ENCODE measurements at places on chromosomes 11 and 22. TPM values are rescaled to one million over a fixed set of nuclear protein-coding genes. Genes with fewer than 3 reads are reported as not detected.

GRCh38 chr11:1208144-1208393, 14.8 kb upstream of the MUC5B start:
- DNase-seq: no peak

GRCh38 chr11:14687456-14687855, 43.9 kb downstream of the PDE3B start:
- DNase-seq: no peak

DNA sequence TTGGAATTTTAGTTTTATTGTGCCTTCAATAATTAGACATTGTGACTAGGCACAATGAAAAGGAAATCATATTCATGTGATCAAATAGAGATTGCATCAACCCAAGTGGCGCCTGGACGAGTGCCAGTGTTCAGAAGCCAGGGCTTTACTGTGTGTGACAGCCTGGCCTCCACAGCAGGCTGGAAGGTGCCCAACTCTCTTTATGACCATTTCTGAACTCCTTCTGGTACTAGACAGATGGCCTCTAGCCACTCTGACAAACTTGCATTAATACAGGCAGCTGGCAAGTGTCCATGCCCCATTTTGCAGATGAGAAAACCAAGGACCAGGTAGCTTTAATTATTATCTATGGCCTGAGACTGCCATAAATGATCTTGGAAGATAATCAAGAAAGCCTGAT, 8.3 kb upstream of the POU2AF1 start:
- no peak for DNase-seq

GRCh38 chr11:127195501-127196120, 195.0 kb upstream of the KIRREL3 start:
- no peak for DNase-seq

GRCh38 chr11:121964591-121964990, 151.4 kb downstream of the BLID start:
- DNase-seq: no peak

DNA sequence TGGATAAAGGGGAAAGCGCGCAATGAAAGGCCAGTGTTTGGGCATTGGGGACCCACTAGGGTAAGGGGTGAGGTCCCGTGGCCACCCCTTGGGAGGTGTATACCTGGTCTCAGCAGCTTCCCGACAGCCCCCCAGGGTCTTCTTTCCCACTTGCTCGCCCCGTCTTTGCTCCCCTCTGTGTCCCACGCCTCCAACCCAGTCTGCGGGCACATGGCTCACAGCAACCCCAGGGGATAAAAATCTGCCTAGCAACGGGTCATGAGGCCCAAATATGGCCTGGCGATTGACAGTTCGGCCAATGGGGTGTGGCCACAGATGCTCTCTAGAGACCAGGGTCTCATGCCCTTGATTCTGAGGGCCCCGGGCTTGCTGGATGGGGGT, 41.6 kb downstream of the AHNAK start:
- no peak for DNase-seq

- no peak for DNase-seq
These were observed 168.2 kb downstream of the KIRREL3 start for GRCh38 chr11:126832387-126832786.

GRCh38 chr22:30591191-30591587, 521 bp downstream of the PES1 start:
- DNase-seq: no peak

DNA sequence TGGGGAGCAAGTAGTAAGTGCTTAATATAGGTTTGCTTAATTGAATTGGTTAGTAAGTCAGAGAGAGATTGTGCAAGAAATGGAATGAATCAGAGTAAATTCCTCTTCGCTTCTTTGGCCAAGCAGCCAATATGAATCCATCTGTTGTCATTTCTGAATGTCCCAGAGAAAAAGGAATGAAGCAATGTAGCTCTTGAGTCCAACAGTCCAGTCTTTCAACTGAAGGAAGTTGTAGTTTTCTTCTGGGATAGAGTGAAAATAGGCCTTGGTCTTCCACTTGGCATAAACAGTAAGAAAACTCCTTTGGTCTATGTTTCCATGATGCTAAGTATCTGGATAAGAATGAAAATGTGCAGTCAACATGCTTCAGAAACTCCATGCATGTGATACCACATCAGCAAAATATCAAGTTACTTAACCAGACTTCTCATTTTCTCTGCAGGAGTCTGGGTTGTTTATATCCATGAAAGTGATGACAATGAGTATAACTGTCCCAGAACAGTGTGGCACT, 1.8 kb upstream of the FIBIN start:
- no peak for DNase-seq

- no peak for DNase-seq
These were observed 1.5 kb downstream of the DBX1 start for GRCh38 chr11:20158597-20159257.

DNA sequence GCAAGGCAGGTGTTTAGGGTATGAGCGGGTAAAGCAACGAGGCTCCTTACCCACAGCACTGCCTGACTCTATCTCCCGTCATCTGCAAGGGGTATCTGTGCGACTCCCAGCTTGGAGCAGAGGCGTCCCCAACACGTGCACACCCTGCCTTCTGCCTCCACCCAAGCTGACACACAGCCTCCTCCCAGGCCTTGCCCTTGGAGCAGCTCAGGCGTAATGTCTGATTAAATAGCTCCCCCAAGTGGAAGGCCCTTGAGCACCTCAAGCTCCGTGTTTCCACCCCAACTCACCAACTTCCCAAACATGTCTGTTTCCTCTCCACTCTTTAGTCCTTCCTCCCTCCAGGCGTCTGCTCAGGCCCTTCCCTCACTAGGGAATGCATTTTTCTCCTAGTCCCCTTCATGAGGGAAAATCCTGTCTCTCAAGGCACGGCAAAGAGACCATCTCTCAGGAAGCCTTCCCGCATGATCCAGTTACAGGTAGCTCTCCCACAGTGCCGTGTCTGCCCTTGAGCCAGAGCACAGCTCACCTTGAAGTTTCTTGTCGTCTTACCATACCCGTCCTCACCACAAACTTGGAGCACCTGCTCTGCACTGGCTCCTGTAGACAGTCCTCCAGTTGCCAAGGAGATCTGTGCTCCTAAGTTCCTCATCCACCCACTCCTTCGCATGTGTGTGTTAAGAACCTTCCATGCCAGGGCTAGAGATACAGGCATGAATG, 15.8 kb downstream of the CYB5R2 start:
- no peak for DNase-seq

- no peak for DNase-seq
These were observed 121.7 kb upstream of the ZBED5 start for GRCh38 chr11:10979529-10979928.

GRCh38 chr11:134575504-134576230, 163.6 kb upstream of the B3GAT1 start:
- DNase-seq: no peak

DNA sequence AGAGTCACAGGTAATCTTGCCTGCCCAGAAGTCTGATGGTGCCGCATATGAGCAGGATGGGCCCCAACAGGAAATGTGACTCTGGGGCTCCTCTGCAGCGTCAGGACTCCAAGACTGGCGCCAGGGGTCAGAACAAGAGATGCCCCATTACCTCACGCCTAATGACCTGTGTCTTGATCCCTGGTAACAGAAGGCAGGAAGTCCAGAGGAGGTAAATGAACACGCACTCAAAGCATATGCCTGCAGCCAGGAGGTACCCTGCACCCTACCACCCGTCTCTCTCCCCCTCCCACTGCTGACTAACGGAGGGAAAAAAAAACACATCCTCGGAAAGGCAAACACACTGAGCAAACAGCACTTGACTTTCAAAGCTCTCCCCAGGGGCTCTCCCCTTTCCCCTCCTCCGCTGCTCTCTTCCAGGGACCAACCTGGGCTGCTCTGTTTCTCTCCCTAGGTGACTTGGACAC, 37.3 kb downstream of the ABCC8 start:
- no peak for DNase-seq

DNA sequence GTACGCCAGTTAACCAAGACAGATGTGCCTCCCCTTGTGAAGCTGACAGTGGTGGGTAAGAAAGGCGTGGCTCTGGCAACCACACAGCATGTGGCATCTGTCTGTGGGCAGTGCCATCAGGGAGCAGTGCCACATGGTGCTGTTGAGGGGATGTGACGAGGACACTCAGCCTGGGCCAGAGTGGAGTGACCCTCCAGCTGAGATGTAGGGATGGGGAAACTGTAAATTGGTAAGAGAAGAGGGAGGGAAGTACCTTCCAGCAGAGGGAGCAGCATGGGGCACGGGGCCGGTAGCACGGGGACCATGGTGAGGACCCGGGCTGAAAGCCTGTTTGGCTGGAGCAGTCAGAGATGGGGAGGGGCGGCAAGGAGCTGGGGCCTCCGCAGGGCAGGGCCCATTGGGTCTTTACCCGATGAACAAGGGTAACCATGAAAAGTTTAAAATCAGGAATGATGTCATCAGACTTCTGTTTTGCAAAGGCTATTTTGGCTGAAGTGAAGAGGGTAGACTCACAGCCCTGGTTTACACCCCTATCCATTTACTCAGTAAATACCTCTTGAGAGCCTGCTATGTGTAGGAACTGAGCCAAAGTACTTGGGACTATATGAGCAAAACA, 10.4 kb downstream of the TMPRSS6 start:
- no peak for DNase-seq

DNA sequence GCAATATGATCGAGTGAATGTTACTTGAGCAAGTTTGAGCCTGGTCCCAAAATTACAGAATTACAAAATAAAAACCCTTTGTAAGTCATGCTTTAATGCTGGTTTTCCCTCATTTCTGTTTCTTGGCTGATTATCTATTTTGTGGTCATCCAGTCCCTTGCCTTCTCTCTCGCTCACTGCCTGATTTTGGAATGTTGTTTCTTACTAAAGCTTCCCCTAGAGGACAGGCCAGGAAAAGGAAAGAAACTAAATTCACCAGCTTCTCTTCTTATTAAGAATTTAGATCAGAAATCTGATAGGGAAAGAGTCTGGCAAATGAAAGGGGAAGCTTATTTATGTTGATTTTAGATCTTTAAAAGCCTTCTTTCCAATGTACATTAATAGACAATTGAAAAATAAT, 16.6 kb upstream of the BDNF start:
- no peak for DNase-seq

- no peak for DNase-seq
These were observed 43.4 kb downstream of the FAT3 start for GRCh38 chr11:92267968-92268367.

DNA sequence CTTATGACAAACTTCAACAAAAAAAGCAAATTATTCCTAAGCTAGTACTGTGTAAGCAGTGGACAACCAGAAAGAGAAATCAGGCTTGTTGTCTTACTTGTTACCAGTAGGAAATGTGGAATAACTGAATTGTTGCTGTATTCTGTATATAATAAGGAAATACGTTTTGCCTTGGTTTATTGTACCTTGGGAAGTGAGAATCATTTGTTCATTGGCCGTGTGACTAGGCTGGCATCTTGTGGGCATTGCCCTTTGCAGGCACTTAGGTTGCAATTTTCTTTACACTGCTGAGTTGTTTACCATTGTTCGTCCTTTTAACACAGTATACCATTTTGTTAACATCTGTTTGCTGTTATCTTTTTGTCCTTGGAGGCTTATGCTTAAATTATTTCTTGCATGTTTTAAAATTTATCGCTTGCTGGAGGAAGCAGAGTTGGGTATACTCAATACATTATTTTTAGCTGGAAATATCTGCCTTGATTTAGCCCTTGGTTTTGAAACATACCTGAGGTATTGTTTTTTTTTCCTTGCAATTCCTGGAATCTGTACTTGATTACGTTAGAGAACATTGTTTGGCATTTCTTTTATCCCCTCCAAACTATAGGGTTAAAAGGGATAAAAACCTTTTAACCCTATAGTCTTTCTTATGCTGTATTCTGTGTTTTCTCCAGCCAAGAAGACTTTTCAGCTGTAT, 109.3 kb downstream of the DDX10 start:
- no peak for DNase-seq

DNA sequence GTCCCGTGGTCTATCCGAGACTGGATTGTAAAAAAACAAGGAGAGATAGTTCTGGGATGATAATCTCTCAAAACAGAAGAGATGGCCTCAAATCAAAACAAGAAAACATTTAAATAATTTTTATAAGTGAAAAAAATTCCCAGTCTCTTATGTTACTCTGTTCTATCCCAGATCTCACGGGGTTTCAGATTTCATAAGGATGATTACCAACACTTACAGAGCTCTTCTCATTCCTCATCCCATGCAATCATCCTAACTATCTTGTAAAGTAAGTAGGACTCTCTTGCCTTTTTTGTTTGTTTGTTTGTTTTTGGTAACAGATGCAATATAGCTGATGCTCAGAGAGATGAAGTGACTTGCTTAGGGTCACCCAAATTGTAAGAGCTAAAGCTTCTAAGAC, 20.0 kb upstream of the ZBTB16 start:
- DNase-seq: no peak

DNA sequence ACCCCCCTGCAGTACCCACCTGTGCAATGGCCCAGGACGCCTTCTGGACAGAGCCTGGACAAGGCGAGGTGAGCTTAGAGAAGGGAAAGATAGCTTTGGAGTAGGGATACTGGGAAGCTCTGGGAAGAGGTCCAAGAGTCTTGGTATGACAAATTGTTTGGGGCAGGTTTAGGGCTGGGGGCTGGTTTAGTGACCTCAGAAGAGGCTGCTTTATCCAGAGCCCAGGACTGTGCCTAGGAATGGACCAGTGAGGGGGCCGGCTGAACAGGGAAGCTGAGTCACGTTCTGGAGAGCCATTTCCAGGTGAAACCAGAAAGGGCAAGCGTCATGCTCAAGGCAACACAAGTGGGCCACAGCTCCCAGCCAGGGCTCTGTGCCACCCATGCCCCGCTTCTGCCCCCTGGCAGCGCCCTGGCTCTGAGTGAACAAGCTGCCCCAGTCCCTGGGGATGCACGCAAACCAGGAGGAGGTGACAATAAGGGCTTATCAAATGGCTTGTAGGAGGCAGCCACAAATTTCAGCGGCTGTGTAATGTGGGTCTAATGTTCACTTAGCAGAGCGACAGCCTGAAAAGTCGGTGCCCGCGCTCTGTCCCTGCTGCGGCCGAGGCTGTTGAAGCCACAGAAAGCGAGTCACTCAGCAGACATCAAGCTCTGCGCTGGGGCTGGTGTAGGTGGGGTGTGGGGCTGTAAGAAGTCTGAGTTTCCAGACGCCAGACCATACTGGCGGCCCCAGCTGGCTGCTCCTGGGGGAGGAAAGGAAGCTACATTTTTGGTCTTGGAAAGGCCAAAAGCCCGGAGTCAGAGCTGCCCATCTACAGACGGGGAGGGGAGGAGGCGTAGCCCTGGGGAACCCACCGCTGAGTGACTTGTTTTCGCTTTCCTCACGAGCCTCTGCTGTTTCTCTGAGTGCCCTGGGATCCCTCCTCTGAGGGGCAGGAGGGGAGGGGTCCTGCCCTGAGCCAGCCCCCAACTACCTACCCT, 18.3 kb upstream of the SYT7 start:
- no peak for DNase-seq

GRCh38 chr22:25027043-25027906, 74.8 kb downstream of the KIAA1671 start:
- no peak for DNase-seq

The FGF4 gene
- total RNA-seq: not detected

The PLXNB2 gene
- 85.7 TPM for total RNA-seq

The IFTAP gene
- 41.1 TPM for total RNA-seq

The SH3BP1 gene
- total RNA-seq: 2.3 TPM

The SLC22A25 gene
- not detected for total RNA-seq

The PHLDA2 gene
- total RNA-seq: 2.1 TPM

The CPT1A gene
- total RNA-seq: 37.6 TPM

The PNPLA3 gene
- total RNA-seq: 0.32 TPM

The TIMM10B gene
- total RNA-seq: 21.7 TPM

The C22orf15 gene
- total RNA-seq: not detected

The FREY1 gene
- total RNA-seq: 0.54 TPM

The C11orf16 gene
- total RNA-seq: not detected

The INPP5J gene
- total RNA-seq: 13.8 TPM

The C11orf52 gene
- 2.6 TPM for total RNA-seq

The C2CD3 gene
- 13.2 TPM for total RNA-seq
